ENCODE measurements at places on chromosomes 4 and X. TPM values are rescaled to one million over a fixed set of nuclear protein-coding genes. Genes with fewer than 3 reads are reported as not detected.

Gene PLP2
- 19.0 TPM for total RNA-seq

Gene BEX5
- total RNA-seq = 29.4 TPM

Gene HDX
- 4.9 TPM for total RNA-seq

Gene ETNPPL
- total RNA-seq = 2.0 TPM

Gene CCKAR
- not detected for total RNA-seq

Gene GPC4
- total RNA-seq = 15.9 TPM

Gene HTR2C
- total RNA-seq = 0.31 TPM

Gene LRRC66
- total RNA-seq = 2.4 TPM

Gene MORF4L2
- 267 TPM for total RNA-seq

GRCh38 chrX:24259544-24260240, 54.2 kb downstream of the SUPT20HL2 start:
- DNase-seq = peak; percentile 67

GRCh38 chrX:150127216-150127615, 188.9 kb upstream of the EOLA2 start:
- no peak for DNase-seq

- peak; percentile 81 for DNase-seq
Observed at GRCh38 chrX:69165087-69165651, at the start of gene PJA1. PJA1 (minus strand) TSS chrX:69165453; CDS start chrX:69163073, 2,380 bp downstream.

DNA sequence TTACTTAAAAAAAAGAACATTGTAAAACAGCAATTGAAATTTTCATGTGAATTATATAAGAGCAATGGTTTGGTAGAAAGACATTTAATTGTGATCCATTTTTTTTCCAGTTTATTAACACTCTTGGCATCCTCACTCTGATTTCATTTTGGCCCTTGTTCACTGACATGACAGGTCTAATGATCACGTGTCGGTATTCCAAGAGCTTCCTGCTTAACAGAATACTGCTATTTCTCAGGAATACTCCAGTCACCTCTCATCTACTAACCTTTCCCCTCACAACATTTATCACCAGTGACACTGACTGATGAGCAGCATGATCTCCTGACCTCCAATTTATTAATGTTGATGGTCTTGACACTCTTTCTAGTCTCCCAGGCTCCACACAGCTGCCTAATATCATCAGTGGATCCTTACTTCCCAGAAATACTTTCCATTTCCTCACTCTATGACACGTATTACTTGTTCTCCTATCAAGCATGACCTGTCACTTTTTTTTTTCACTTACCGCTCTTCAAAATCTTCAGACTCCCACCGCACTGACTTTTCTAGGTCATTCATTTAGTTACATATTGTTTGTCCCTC, 847.8 kb upstream of the SLIT2 start:
- no peak for DNase-seq

DNA sequence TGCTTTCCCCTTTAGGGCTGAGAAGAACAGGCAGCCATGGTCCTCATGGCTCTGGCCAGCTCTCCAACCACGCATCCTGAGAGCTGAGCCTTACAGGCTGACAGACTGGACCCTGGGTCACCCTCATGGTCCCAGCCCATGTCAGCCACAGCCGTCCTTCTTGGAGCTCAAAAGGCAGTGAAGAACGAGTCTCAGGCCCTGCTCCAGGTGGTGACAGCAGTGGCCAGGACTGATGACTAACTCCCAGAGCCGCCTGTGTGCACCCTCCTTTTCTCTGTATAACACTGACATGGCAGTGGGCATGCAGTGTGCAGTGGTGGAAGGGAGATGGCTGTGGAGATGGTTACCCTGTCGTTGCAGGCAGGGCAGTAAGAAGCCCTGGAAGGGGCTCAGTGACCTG, 10.3 kb upstream of the DUSP9 start:
- DNase-seq = no peak

DNA sequence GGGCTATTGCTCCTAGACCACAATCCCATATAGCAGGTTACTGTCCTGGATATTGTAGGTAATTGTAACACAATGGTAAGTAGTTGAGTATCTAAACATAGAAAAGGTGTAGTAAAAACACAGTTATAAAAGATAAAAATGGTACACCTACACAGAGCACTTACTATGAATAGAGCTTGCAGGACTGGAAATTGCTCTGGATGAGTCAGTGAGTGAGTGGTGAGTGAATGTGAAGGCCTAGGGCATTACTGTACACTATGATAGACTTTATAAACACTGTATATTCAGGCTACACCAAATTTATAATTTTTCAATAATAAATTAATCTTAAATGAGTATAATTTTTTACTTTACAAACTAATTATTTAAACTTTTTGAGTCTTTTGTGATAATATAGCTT, 425.7 kb downstream of the PABPC4L start:
- no peak for DNase-seq

DNA sequence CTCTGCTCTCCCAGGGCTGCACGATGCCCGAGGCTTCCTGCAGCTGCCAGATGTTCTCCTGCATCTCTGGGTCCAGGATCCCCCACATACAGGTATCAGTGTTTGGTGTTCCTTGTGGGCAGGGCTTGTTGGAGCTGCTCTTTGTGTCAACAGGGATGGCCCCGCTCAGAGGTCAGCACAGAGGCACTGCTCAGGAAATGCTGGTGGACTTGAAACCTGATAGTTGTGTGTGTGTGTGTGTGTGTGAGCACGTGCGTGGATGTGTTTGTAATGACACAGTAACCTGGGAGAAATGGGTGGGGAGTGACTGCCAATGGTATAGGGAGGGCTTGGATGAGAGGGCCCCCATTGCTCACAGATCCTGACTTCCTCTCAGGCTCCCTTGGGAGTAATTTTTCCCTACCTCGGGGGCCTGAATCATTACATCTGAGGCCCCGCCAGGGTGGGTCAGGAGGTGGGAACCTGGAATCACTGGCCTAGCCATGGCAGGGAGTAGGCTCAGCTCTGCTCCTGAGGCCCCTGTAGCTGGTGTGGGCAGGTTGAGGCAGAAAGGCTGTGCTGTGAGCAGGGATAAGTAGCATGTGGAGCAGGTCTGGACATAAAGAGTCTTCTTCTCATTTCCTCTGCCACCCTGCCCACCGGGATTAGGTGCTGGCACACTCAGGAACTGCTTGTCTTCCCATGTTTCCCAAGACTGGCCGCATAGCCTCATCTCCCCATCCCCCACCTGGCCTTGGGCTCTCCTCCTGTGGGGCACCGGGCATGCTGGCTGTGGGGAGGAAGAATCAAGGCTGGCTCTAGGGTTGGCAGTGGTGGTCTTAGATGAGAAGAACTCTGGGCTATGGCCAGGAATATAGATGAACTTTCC, 2.5 kb upstream of the EFNB1 start:
- no peak for DNase-seq

DNA sequence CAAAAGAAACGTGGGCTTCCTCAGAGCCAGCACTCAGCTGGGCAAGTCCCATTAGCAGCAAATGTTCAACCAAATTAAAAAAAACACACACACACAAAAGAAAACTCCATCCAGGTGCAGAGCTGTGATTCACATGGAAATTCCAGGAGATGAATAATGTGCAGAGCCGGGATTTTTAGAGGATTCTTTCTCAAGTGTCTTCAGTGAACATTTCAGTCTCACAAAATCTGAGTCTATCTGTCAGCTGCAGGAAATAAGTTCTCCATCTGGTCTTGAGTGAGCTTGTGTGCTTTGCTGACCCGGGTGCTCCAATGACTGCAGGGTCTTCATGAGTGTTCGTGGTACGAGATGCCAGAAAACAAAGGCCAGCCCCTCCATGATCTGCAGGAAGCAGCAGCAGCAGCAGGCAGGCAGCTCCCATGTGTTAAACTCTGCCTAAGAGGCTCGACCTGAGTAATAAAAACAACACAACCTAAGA, 44.3 kb downstream of the RASGEF1B start:
- DNase-seq = no peak

- no peak for DNase-seq
Observed at GRCh38 chrX:78105944-78106650, 2.0 kb downstream of the PGK1 start.

GRCh38 chr4:38704622-38705154, 40.7 kb downstream of the KLF3 start:
- no peak for DNase-seq

GRCh38 chr4:123209436-123209835, 187.2 kb upstream of the SPRY1 start:
- DNase-seq = no peak

DNA sequence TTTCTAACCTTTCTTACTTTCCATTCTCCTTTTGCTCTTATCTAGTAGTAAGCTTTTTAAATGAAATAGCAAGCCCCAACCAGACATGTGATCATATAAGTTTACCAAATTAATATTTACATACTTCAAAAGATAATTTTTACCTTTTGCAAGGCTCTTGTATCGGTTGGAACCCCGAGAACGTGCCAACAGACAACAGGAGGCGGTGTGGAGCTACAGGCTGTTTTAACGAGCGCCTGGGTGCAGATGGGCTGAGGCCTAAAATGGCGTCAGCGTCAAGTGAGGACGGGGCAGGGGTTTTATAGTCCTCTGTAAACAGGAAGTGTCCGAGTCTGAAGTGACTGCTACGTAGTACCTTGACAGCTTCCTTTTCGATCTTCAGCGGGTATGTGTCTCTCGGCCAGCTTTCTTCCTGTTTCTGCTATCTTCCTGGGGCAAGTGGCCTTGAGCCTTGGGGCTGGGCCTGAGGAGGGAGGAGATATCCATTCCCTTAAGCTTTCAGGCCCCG, 342.7 kb downstream of the GALNTL6 start:
- peak; percentile 41 for DNase-seq

- DNase-seq = no peak
Observed at GRCh38 chr4:16029886-16030285, 53.9 kb downstream of the PROM1 start.

DNA sequence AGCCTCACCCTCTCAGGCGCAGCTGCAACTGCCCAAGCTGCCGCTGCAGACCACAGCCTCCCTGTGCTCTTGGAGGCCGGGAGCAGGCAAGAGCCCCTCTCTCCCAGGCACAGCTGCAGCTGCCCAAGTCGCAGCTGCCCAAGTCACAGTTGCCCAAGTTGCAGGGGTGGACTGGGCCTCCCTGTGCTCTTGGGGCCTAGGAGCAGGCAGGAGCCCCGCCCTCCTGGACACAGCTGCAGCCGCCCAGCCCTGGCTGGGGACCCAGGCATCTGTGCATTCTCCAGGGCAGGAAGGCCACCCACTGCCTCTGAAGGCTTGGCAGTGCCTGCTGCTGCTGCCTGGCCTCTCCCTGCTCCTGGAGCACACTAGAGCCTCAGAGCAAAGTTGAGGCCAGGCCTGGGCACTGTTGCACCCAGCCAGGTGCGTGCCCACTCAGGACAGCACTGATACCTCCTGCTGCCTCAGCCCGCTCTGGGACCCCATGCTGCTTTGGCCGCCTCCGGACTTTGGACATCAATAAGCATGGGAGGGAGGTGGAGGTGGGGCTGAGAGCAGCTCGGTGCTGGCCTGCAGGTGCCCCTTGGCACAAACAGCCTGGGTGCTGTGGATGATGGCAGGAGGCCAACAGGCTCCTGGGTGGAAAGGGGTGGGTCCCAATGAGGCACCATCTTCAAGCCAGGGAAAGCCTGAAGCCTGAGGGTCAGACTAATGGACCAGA, 247.5 kb downstream of the PDGFC start:
- no peak for DNase-seq
